ENCODE measurements at places on chromosomes 5 and 9. TPM values are rescaled to one million over a fixed set of nuclear protein-coding genes. Genes with fewer than 3 reads are reported as not detected.

- DNase-seq = no peak
Measured at GRCh38 chr5:176899296-176899891, at the start of gene HK3. Gene HK3, minus strand, starts transcription at chr5:176899346. Its CDS starts 3,187 bp downstream, at chr5:176896159.

- no peak for DNase-seq
Measured at GRCh38 chr9:70479880-70480291, 65.4 kb upstream of the KLF9 start.

- no peak for DNase-seq
Measured at GRCh38 chr9:87035879-87036278, 88.6 kb upstream of the GAS1 start.

DNA sequence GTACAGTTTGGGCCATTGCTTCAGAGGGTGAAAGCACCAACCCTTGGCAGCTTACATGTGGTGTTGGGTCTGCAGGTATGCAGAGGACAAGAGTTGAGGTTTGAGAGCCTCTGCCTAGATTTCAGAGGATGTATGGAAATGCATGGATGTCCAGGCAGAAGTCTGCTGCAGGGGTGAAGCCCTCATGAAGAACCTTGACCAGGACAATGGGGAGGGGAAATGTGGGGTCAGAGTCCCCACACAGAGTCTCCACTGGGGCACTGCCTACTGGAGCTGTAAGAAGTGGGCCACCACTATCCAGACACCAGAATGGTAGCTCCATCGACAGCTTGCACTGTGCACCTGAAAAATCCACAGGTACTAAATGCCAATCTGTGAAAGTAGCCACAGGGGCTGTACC lies 113.6 kb upstream of the SPATA31C2 start:
- no peak for DNase-seq

DNA sequence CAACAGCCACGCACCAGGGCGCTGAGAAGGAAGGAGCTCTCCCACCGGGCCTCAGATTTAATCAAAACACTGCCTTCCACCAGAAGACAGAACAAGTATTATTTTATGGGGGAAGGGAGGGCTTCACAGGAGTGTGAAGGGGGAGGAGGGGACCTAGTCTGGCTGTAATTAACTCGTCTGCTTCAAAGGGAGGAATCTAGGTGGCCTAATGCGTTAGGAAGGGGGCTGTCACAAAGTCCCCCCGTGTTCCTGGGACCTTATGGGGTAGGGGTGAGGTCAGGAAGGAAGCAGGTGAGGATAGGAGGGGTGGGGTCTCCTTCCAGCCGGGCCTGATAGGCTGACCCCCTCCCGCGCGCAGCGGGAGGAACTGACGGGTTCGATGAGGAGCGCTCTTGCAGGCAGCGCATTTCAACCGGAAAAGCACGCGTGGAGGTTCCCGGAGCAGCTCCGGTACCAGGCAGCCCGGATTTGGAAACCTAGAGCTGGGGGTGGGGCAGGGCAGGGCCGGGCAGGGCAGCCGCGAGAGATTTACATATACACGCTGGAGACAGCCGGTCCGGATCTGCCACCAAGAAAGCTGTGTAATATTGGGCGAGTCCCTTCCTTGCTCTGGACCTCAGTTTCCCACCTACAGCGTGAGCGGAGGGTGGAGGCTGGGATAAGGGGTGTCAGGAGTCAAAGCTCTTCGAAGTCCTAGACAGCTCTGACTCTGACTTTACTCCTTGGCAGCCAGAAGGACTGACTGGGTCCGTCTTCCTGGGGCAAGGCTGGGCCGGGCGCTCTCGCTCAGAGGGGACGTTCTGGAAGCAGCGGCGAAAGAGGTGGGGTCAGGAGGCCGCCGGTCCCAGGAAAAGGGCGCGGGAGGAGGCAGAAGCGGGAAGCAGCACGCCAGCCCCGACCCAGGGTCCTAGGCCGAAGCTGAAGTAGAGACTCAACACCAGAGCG lies 1.8 kb downstream of the SHB start:
- no peak for DNase-seq

ARL14EPL gene
- not detected for total RNA-seq

C9orf57 gene
- total RNA-seq = 0.31 TPM

BICD2 gene
- 18.3 TPM for total RNA-seq

DNA sequence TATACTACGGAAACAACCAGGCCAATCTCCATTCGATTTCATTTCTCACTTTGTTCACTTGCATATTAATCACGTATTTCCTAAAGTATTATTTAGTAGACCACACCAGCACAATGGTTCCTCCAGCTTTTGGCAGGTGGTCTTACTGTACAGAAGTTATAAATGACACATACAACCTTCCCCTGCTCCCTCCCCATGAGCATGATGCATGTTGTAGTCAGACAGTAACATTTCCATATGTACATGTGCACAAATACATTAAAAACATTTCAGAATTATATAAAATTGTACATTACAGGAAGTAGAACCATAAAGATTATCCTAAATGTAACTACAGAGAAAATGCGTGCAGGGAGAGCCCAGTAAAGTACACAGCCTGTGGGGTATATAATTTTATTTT lies 17.0 kb downstream of the SRP19 start:
- no peak for DNase-seq

DNA sequence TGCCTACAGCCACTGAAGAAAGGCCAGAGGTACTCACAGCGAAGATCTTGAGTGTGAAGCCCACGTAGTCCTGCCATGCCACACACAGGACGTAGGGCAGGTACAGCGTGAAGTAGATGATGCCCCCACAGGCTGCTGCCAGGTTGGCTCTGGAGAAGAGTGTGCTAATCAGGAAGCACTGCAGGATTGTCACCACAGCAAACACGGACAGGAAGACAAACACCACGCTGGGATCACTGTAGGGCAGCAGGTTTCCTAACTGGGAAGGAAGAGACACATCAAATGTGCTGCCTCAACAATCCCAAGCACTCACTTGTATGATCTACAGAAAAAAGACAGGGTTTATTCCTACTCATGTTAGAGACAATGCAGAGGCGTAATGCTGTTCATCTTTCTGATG lies 63.0 kb downstream of the NIPSNAP3B start:
- no peak for DNase-seq

- DNase-seq = no peak
Measured at GRCh38 chr5:20087299-20087698, 99.3 kb upstream of the CDH18 start.

- no peak for DNase-seq
Measured at GRCh38 chr5:1917830-1918487, 35.2 kb upstream of the IRX4 start.

- no peak for DNase-seq
Measured at GRCh38 chr5:82255844-82256243, 22.3 kb downstream of the RPS23 start.

PKD2L2 gene
- not detected for total RNA-seq

SCAI gene
- 3.9 TPM for total RNA-seq

- no peak for DNase-seq
Measured at GRCh38 chr5:137145721-137146120, 353.4 kb downstream of the SPOCK1 start.

GRCh38 chr9:68455451-68455850 lies 85.2 kb downstream of the TMEM252 start:
- no peak for DNase-seq

DNA sequence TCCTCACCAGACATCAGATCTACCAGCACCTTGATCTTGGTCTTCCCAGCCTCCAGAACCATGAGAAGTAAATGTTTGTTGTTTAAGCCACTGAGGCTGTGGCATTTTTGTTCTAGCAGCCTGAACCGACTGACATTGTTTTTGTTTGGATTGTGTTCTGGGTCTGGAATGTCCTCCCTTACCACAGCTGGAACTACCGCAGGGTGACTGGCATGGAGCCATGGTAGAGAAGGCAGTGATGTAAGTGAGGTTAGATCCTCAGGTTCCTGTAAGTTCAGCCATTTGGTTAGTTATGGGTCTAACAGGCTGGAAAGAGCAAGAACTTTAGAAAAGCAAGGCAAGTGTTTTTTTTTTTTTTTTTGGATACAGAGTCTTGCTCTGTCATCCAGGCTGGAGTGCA lies 209.3 kb downstream of the DAB2IP start:
- DNase-seq = peak; percentile 80

ANKRD18B gene
- total RNA-seq = 0.75 TPM
